MCF 10A (cell line): ENCODE measurements at places on chromosomes 3 and 15.

- DNase-seq = no peak
Measured at GRCh38 chr15:98813951-98814350, 165.6 kb downstream of the IGF1R start.

DNA sequence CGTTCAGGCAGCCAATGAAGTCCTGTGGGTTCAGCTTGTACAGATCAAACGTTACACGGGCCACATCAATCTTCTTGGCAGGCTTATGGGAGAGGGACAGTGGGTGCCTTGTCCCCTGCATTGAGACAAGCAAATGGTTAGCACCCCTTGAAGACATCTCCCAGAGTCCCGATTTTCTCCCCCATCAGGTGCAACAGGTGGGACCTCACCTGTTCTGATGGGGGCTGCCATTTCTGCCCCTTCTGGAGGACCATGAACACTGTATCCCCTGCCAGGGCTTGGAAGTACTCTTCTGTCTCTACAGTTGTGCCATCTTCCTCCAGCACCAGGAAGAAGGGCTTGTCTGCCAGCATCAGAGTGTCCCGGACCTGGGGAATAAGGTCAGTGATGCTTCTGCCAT lies 10.1 kb downstream of the CIDEC start:
- DNase-seq = no peak

DNA sequence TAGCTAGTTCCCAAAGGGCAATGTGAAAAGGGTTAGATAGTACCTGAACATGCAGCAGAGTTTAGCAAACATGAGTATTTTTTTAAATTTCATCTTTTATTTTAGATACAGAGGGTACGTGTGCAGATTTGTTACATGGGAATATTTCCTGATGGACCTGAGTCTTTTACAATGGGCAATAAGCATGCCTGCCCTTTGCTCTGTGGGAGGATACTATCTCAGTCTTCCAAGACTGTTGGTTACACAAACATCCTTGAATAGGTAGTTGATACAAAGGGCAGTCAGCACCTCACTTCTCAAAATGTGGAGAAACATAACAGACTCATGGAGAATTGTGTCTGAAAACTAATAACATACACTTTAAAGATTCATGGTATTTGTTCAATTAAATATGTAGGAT lies 103.3 kb downstream of the GOLIM4 start:
- no peak for DNase-seq

DNA sequence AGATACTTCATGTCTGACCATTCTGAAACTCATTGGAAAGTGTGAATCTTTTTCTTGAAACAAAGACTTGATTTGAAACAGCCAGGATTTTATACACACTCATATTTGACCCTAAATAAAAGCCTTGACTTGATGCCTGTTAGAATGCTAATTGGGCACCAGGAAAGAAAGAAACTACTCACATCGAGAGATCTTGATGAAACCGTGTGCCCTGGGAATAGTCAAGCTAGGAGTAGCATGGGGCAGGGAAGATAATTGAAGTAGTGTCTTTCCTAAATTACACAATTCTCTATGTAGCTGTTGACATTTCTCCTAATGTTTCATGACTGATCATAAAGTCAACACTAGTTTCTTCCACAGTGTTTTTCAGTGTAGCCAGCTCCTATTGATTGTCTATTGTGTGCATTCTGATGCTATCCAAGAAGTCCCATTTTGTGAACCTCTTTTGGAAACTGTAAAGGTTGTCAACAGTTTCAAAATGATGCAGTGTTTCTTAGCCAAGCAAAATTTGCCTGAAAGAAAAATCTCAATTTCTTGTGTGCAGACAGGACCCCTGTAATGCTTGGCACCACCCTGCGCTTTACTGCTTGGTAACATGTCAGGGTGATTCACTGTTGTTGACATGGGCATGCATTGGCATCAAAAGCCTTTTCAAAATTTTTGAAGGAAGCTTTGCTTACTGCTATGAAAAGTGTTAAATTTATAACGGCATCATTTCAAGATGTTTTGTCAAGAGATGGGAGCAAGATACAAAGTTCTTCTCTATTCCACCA lies 52.5 kb upstream of the OTOL1 start:
- no peak for DNase-seq

GRCh38 chr3:58488967-58489366 lies 2.9 kb upstream of the KCTD6 start:
- DNase-seq = no peak

DNA sequence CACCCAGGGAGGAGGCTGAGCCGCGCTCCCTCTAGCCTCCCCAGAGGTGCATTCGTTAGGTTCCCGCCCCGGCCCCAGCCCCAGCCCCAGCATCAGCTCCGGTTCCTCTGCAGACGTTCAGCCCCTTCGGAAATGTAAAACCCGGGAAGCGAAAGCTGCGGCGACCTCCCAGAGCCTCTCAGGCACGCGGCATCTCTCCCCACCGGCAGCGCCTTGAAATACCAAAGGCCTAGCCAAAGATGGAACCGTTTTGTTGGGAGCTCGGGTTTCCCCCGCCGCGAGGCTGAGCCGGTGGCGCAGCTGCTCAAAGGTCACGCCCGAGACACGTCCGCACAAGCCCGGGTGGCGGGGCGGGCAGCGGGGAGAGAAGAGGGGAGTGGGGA lies 77.8 kb upstream of the HES1 start:
- no peak for DNase-seq

GRCh38 chr3:161264852-161265251 lies 43.7 kb downstream of the NMD3 start:
- no peak for DNase-seq
